ENCODE measurements at places on chromosomes 12 and 14.

GRCh38 chr14:87133073-87133801, 859.7 kb downstream of the GALC start:
- DNase-seq: no peak

GRCh38 chr12:2057041-2057794, 4.4 kb downstream of the CACNA1C start:
- peak; percentile 3 for DNase-seq

GRCh38 chr12:119885549-119885948, 8.4 kb upstream of the CIT start:
- no peak for DNase-seq

DNA sequence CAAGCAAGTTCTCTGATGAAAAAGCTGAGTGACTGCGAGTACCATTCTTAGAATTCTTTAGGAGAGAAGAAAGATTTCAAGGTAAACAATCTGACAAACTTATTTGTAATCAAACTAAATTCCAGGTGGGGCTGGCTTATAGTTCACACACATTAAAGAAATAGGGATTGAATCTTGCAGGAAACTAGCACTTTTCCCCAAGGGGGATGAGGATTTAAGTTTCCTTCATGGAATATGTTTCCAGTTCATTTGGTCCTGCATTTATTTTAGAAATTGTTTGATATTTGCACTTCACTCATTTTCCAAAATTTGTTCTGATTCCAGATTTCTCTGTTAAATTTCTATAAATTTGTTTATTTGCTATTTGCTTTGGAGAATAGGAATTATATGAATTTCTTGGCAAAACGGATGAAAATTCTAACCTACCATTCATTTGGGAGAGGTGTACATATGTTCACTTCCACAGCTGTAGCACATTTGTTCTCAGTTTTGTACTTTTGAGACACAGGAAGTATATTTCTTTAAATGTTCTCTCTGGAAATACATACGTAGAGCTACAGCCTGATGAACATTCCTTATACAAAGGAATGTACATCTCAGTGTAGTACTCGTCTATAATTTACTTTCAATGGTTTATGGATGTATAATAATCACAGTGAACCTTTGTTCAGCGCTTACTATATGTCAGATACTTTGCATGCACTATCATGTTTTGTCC, 145.5 kb downstream of the AKAP6 start:
- no peak for DNase-seq

GRCh38 chr12:104784592-104784991, 173.5 kb downstream of the SLC41A2 start:
- DNase-seq: no peak

GRCh38 chr14:103576371-103577024, 13.7 kb downstream of the COA8 start:
- no peak for DNase-seq

GRCh38 chr14:70782361-70782760, 27.0 kb downstream of the MAP3K9 start:
- DNase-seq: no peak

- DNase-seq: no peak
Observed at GRCh38 chr12:57628280-57629191, 4.5 kb downstream of the B4GALNT1 start.

DNA sequence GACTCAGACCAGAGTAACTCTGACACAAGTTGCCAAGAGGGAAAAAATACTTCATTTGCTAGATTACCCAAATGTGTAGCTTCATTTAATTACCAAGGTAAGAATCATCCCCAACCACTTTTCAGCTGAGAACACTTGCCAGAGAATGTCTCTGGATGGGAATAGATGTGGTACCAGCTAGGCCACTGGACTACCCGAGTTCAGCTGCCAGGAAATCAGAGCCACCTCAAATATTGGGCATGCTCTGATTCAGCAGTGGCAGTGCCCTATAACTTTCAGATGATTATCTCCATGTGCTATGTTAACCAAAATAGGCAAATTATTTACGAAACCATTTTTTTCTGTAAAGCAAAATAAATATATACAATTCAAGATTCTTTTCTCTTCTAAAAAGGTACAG, 80.7 kb downstream of the SLC38A1 start:
- no peak for DNase-seq

- DNase-seq: no peak
Observed at GRCh38 chr14:22497671-22498093, 91.3 kb downstream of the DAD1 start.

DNA sequence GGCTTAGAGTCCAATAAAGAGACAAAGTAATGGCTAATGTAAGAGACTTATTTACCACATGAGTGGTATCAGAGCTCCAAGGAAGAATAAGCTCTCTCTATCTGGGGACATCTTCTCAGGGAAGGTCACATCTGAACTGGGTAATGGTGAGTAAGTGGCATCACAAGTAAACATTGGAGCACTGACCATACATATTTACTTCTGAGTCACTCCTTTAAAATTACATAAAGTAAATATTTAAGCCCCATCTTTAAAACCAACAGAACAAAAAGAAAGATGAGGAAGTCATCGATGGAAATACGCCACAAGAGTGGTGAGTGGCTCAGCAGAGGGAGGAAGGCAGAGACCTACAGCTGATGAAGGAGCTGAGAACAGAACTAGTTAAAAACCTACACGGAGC, 159.9 kb downstream of the DUSP6 start:
- DNase-seq: no peak

- DNase-seq: peak; percentile 67
Observed at GRCh38 chr12:31959701-31960391, 631 bp downstream of the RESF1 start.

DNA sequence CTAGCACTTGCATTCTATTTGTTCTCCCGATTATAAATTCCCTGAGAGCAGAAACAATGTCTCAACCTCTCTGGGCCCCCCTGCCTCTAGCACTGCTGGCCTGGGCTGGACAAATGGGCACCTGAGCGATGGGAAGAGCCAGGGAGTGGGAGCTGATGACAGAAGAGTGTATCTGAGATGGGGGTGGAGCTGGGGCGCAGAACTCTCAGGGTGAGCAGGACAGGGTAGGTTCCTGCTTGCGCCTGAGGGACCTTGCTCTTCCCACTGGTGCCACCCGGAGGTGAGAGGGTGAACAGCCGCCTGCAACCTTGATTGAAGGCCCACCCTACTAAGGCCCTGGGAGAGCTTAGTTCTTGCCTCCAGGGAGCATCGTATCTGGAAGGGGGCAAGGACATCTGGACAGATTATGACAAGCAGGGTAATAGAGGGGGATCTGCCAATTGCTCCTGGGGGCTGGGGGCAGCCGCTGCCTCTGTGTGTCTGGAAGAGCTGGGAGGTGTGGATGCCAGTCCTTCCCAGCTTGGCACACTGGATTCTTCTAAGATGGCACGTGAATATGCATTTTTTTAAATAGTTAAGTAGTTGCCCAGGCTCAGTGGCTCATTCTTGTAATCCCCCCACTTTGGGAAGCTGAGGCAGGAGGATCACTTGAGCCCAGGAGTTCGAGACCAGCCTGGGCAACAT, 43.0 kb upstream of the TSPAN9 start:
- DNase-seq: no peak

DNA sequence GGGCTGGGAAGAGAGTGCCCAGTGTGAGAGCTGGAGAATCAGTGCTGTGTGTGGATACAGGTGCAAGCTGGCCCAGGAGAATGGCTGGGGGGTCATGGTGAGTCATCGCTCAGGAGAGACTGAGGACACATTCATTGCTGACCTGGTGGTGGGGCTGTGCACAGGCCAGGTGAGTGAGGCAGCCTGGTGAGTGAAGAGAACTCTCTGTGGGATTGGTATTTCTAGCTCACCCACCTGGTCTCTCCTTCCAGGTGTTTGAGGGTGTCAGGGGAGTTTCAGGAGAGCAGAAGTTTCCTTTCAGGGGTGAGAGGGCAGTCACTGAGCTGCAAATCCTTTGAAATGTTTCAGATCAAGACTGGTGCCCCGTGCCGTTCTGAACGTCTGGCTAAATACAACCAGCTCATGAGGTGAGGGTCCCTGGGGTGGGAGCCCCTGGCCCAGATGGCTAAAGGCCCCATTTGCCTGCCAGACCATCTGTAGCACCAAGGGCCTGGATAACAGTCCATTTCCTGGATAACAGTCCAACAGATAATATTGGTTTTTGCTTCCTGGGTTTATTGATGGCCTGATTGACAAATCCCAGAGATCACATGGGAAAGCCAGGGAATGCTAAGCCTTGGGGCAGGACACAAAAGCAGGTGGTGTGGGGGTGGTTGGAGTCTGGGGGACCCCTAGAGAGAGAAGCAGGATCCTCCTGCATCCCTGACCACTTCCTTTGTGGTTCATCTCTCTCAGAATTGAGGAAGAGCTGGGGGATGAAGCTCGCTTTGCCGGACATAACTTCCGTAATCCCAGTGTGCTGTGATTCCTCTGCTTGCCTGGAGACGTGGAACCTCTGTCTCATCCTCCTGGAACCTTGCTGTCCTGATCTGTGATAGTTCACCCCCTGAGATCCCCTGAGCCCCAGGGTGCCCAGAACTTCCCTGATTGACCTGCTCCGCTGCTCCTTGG, 5.5 kb upstream of the ATN1 start:
- no peak for DNase-seq
